Lower leg skin (tissue), 4 donors: ENCODE measurements at places on chromosomes 2 and 18.

- DNase-seq, result no peak
Observed at GRCh38 chr2:116098049-116098448, 1655.6 kb downstream of the DPP10 start.

- no peak for DNase-seq
Observed at GRCh38 chr2:53933329-53933728, 37.5 kb downstream of the PSME4 start.

DNA sequence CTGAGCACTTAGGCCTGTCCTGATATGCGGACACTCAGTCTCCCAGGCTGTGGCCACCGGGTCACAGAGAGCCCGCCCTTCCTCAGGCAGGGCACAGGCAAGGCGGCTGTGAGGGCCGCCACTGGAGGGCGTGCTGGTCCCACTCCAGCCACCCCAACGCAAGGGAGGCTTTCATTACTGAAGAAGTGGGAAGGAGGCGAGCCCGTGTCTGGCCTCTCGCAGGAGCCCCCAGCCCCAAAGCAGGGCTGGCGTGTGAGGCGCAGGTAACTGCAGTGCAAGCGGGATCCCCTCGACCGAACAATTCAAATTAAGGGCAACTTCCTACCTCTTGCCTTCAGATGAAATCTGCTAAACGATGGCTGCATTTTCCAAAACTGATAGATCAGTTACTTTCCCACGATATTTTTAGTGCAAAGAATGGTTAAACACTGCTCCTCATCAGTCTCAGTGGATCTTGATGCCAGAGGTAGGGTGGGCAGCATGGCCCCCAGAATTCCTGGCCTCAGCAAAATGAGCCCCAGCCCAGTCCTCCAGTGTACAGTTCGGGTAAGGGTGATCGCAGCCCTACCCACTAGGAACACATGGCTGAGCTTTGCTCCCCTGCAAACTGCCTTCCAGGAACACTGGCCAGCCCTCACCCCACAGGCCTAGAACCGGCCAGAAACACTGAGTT lies 97.2 kb downstream of the SEPTIN10 start:
- no peak for DNase-seq

DNA sequence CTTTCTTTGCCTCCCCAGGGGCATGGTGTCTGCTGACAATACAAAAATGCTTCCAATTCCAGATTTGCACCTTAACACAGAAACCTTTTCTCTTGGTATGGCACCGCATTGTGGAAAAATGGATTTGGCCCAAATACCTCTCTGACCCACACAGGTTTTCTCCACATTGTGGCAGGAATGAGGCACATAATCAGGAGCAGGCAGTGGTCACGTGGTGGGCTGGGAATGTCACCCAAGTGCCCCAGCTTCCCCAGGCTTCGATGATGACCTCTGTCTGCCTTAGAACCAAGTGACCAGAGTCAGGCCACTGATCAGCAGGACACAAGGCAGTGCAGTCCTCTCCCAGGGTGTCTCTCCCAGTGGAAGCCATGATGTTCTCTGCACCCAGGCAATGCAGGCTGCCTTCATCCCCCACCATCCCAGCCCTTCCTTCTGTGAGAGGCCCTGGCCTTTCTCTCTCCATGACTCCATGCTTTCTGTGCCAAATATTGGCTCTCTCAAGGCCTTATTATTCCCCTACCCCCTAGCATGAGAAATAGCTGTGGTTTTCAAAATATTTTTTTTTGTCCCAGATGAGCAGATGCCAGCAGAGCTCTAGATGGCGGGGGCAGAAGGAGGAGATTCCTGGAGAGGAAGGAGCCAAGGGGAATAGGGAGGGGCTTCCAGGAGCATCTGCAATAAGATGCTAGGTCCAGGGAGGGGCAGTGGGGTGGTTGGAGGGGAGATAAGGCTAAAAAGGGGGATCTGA lies 198.9 kb downstream of the ACKR3 start:
- no peak for DNase-seq

DNA sequence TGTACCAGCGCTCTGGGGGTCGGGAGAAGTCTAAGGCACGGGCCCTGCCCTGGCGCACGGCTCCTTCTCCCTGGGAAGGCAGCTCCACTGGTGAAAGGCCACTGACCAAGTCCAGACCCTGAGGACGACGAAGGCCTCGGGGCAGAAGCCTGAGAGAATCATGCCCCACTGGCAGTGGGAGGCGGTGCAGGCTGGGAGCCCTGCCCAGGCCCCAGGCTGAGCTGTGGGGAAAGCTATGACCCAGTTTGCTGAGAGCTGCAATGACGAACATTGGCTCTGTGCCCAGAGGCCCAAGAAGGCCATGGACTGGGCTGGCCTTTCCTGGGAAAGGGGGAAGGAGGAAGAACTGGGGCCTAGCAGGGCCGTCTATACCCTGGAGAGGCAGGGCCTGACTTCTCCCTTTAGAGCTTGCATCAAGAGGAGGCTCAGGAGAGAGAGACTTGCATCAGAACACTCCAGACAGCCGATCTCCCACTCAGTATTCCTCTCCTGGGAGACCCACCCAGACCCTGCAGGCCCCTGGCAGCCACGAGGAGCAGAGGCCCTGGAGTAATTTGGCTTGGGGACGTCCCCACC lies 32.9 kb downstream of the HS1BP3 start:
- DNase-seq, result peak; percentile 93

GRCh38 chr2:64336171-64336570 lies 117.8 kb upstream of the LGALSL start:
- DNase-seq, result no peak

DNA sequence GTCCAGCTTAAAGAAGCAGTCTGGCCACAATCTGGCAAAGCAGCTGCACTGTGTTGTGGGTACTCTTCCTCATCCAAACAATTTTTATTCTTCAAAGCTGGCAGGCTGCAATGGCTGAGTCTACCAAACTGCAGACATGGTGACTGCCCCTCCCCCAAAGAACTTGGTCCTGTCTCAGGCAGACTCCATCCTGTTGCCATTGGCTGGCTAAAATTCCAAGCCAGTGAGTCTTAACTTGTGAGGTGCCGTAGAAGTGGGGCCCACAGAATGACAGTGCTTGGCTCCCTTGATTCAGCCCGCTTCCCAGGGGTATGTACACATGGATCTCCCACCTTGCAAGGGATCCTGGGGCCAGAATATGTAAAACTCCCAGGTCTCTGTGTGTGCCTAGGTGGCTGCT lies 14.5 kb upstream of the NXPH2 start:
- DNase-seq, result no peak

DNA sequence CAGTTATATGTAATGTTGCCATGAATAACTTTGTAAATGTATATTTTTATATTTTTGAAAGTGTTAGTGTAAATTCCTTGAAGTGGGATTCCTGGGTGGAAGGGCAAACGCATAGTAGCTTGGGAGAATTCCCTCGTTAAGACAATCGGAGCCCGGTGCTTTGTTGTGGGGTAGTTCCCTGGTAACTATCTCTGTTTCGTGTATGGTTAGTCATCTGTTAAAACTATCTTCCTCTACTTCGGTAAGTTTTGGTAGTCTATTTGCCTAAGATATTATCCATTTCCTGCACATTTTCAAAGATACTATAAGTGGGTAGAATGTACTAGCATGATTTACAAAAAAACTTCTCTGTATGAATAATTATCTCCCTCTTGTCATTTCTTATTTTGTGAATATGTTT lies 113.8 kb upstream of the NRXN1 start:
- no peak for DNase-seq

GRCh38 chr2:217270485-217271121 lies 410.7 kb upstream of the TNP1 start:
- DNase-seq, result no peak

GRCh38 chr2:39735648-39736047 lies 43.4 kb downstream of the THUMPD2 start:
- no peak for DNase-seq

DNA sequence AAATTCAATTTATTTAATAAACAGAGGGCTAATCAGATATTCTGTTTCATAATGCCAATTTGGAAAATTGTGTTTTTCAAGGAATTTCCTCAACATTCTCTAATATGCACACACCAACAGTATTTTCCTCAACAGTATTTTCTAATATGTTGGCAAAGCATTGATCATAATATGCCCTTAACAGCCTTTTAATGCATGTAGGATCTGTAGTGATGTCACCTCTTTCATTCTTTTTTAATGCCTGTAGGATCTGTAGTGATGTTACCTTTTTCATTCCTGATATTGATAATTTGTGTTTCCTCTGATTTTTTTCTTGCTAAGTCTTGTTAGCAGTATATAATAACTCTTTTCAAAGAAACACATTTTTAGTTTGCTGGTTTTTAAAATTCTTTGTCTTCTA lies 15.9 kb downstream of the VWA3B start:
- no peak for DNase-seq

- DNase-seq, result peak; percentile 61
Observed at GRCh38 chr18:10164271-10165071, 250.7 kb downstream of the VAPA start.

DNA sequence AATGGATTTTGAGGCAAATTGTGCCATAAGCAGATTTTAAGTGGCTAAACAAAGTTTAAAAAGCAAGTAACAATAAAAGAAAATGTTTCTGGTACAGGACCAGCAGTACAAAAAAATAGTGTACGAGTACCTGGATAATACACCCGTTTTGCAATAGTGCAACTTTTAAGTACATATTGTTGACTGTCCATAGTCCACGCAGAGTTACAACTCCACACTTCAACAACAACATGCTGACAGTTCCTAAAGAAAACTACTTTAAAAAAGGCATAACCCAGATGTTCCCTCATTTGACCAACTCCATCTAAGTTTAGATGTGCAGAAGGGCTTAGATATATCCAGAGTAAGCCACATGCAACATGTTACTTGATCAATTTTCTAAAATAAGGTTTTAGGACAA lies 5.1 kb upstream of the STPG4 start:
- no peak for DNase-seq

GRCh38 chr2:240991378-240992263 lies 6.8 kb upstream of the SNED1 start:
- DNase-seq, result peak; percentile 97

DNA sequence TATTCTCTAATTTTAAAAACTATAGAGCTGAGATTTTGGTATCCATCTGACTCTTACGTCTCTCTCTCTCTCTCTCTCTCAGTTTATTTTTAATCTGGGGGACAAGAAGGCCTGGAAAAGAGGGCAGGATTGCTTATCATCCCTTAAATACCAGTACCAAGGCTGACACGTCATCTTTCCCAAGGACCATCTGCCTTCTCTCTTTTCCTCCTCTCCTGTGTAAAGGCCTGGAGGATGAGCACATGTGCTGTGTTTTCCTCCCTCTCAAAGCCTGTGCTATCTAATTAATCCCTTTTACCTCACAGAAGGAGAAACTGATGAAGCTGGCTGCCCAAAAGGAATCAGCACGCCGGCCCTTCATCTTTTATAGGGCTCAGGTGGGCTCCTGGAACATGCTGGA lies 7.3 kb downstream of the IL37 start:
- no peak for DNase-seq

DNA sequence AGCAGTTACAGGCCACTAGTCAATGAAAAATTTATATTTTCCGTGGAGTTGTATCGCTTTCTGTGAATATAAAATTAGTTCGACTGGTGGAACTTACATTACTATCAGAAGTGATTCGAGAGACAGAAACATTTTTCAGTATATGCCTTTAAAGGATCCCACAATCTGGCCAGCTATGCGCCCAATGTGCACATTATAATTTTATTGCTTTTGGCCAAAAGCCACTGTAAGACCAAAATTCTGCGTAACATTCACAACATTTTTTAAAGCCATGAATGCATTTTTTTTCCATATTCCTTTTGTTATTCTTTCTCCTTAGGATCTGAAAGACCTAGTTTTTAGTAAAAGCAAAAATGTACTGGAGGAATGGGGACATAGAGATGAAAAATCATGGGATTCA lies 131.0 kb upstream of the CHAC2 start:
- DNase-seq, result no peak
